ENCODE measurements at places on chromosomes 13 and 19. TPM values are rescaled to one million over a fixed set of nuclear protein-coding genes. Genes with fewer than 3 reads are reported as not detected.

Gene SPC24
- 48.1 TPM for total RNA-seq

Gene SIRT6
- 24.6 TPM for total RNA-seq

Gene TLE6
- total RNA-seq: 1.2 TPM

Gene NLRP5
- not detected for total RNA-seq

Gene UNC13A
- 0.08 TPM for total RNA-seq

Gene CYP2A7
- total RNA-seq: not detected

Gene IL27RA
- total RNA-seq: 2.9 TPM

Gene RFX1
- total RNA-seq: 6.9 TPM

Gene CDC34
- total RNA-seq: 83.1 TPM

Gene SAE1
- total RNA-seq: 133 TPM

Gene BCKDHA
- 46.5 TPM for total RNA-seq

Gene PRR36
- total RNA-seq: not detected

Gene CYP2A6
- not detected for total RNA-seq
